ENCODE measurements at places on chromosomes 16 and 17. TPM values are rescaled to one million over a fixed set of nuclear protein-coding genes. Genes with fewer than 3 reads are reported as not detected.
A peak's percentile ranks its signal among the peaks of the same experiment; 100 is the strongest.

DNA sequence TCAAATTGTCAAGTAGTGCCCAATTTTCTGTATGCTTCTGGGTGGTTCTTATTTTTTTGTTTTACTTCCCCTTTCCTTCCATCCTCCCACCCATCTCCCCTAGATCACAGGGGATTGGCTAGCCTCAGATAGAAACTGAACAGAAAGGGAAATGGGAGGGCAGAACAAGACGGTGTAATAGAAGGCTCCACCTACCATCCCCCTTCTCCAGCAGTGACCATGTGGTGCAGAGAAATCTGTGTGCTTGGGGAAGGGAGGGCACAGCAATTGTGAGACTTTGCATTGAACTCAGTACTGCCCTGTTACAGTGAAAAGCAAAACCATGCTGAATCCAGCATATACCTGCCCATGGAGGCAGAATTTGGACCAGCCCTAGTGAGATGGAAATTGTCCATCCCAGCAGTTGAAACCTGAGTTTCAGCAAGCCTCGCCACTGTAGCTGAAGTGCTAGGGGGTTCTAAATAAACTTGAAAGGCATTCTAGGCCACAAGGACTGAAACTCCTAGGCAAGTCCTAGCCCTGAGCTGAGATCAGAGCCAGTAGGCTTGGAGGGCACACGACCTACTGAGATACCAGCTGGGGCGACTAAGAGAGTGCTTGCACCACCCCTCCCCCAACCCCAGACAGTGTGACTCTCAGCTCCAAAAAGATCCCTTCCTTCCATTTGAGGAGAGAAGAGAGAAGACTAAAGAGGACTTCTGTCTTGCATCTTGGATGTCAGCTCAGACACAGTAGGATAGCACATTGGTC lies 5.2 kb downstream of the SLFN11 start:
- peak; percentile 53 for DNase-seq

DNA sequence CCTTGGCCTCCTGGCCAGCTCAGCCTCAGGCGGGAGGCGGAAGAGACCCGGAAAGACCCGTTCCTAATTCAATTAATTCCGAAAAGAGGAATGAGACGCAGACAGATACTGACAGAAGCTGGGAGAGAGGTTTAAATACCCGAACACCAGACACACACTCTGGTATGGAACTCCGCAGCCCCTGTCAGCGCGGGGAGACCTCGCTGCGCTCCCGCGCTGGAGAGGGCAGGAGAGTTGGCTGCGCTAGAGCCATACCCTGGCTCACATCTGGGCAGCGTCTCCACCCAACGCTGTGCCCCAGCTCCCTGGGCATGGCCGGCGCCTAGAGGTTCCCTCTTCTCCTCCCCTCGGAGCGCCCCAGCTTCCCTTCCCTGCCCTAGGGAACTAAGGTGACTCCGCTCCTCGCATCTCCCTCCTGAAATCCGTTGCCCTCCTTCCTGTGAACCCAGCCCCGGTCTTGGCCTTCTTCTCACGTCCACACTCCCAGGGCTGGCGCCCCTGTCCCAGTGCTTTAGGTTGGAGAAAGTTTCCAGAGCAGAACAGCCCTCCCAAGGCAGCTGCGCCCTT lies 8.0 kb downstream of the NEUROD2 start:
- DNase-seq: no peak

DNA sequence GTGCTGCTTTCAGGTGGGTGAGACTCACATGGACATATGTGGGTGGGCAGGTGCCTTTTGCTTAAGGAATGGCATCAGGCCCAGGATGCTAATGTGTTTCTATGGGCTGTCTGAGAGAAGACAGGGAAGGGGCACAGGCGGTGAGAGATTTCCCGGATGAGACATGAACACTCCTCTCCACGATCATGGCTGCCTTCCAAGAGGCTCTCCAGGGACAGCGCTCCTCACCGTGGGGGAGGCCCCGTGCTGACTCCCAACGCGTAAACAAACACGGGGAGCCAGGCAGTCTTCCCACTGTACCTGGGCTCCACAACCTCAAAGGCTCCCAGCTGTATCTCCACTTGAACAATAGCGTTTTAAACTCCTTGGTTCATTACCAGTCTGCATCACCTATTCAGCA lies 42.8 kb downstream of the CDK5R1 start:
- DNase-seq: no peak

DNA sequence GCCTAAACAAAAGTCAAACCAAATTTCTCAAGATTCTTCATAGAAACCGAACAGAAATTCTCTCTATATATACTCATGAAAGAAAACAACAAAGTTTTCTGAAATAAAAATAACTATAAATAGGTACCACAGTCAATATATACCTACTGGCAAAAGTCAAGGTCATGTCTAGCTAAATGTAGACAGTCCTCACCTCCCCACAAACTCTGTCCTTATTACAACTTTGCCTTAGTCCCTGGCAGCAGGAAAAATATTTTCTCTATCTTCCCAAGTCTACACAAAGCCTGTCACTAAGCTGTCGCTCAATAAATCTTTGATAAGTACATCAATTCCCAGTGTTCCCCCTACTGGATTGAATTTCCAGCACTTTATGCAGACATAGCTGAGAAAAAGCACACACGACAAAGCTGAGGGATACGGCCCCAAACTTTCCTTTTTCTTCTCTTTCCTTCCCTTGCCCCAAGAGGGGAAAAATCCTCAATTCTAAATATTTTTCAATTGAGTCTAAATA lies 2.7 kb downstream of the CFAP20 start:
- no peak for DNase-seq

- DNase-seq: no peak
Measured at GRCh38 chr16:10015397-10015796, 166.8 kb downstream of the GRIN2A start.

- no peak for DNase-seq
Measured at GRCh38 chr16:12132850-12133440, 156.4 kb downstream of the SNX29 start.

- no peak for DNase-seq
Measured at GRCh38 chr17:78802008-78802407, 19.9 kb upstream of the CYTH1 start.

The UTS2R gene
- not detected for total RNA-seq
